ENCODE measurements at places on chromosomes 2 and 18. TPM values are rescaled to one million over a fixed set of nuclear protein-coding genes. Genes with fewer than 3 reads are reported as not detected.

SPIRE1 gene
- 4.5 TPM for total RNA-seq

TET3 gene
- total RNA-seq, result 10.1 TPM

POTEI gene
- not detected for total RNA-seq

LCLAT1 gene
- total RNA-seq, result 17.0 TPM

TSGA10 gene
- 5.4 TPM for total RNA-seq

COL6A3 gene
- total RNA-seq, result 1.3 TPM

DNA sequence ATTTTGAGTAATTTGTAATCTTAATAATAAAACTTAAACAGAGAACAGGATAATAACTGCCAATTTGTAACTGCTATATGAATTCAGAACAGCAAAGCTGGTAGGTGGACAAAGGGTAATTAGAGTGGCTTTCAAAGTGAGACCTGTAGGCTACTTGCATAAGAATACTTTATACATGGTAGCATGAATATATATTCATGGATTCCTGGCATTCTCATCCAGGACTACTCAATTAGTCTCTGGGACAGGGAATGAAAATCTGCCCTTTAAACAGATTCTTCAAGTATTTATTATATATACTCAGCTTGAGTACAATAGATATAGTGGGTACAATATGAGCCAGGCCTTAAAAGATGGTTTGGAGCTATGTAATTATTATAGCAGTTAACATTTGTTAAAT lies 419.9 kb downstream of the PIK3C3 start:
- H3K4me1 ChIP-seq, result no peaks in the 10 kb centered on the region
- DNase-seq, result no peak
- no peaks in the 10 kb centered on the region for H3K36me3 ChIP-seq
- no peaks in the 10 kb centered on the region for H3K27me3 ChIP-seq
- no peak overlapping the region for H3K4me3 ChIP-seq
- H3K27ac ChIP-seq, result no peak overlapping the region

GRCh38 chr2:30664761-30665358 lies 142.4 kb downstream of the CAPN13 start:
- H3K4me3 ChIP-seq, result no peak overlapping the region
- peaks cover 1% of the 10 kb centered on the region for H3K36me3 ChIP-seq
- DNase-seq, result no peak
- no peak overlapping the region for H3K27ac ChIP-seq

GRCh38 chr2:134099273-134099672 lies 154.6 kb upstream of the MGAT5 start:
- H3K27me3 ChIP-seq, result peaks cover 25% of the 10 kb centered on the region
- H3K4me3 ChIP-seq, result no peak overlapping the region
- DNase-seq, result no peak
- H3K36me3 ChIP-seq, result no peaks in the 10 kb centered on the region
- no peak overlapping the region for H3K27ac ChIP-seq

GRCh38 chr2:64992990-64993389 lies 3.8 kb downstream of the SLC1A4 start:
- peaks cover 59% of the 10 kb centered on the region for H3K4me1 ChIP-seq
- H3K4me3 ChIP-seq, result peak overlapping the region; percentile 94

GRCh38 chr18:26657631-26658581 lies 109.6 kb upstream of the KCTD1 start:
- peaks cover 64% of the 10 kb centered on the region for H3K27me3 ChIP-seq
- H3K36me3 ChIP-seq, result peaks cover 7% of the 10 kb centered on the region
- H3K27ac ChIP-seq, result peak overlapping the region; percentile 7

- peaks cover 22% of the 10 kb centered on the region for H3K27me3 ChIP-seq
- H3K4me3 ChIP-seq, result no peak overlapping the region
- DNase-seq, result no peak
- H3K4me1 ChIP-seq, result no peaks in the 10 kb centered on the region
Measured at GRCh38 chr2:226583715-226584114, 215.9 kb downstream of the IRS1 start.

GRCh38 chr18:7733642-7734041 lies 166.5 kb downstream of the PTPRM start:
- H3K4me3 ChIP-seq, result no peak overlapping the region
- no peak overlapping the region for H3K27ac ChIP-seq
- H3K27me3 ChIP-seq, result no peaks in the 10 kb centered on the region
- H3K36me3 ChIP-seq, result no peaks in the 10 kb centered on the region

GRCh38 chr18:68757126-68757525 lies 40.8 kb upstream of the CCDC102B start:
- DNase-seq, result no peak
- no peaks in the 10 kb centered on the region for H3K36me3 ChIP-seq
- H3K27ac ChIP-seq, result no peak overlapping the region
- no peaks in the 10 kb centered on the region for H3K27me3 ChIP-seq
- H3K4me1 ChIP-seq, result no peaks in the 10 kb centered on the region

DNA sequence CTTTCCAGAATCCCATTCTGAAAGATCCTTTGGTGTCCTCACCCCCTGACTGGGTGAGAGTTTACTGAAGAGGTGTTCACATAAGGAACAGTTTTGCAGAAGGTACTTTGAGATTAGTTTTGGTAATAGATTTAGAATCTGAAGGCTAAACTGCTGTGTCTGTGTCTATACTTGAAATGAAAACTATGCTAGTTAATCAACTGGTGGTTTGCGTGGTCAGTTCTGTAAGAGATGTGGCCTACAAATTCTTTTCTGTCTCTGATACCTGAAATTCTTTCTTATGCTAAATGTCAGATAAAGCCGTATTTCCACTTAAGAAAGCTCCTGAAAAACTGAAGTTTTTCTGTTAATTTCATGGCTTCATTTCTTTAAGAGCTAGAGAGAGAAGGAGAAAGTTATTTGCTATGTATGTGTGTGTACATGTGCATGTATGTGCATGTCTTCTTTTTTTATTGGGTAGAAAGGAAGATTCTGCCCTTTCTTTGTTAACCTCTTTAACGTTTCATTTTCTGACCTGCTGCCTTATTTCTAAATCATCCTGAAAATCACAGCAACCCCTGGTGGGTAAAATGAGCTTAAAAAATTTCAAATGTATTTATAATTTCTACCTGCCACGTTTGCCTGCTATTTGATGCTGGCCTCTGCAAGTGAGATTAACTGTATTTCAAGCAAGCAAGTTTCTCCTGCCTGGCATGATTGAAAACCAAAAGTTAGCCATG lies 552.0 kb upstream of the NRP2 start:
- no peak for DNase-seq
- H3K4me1 ChIP-seq, result peaks cover 19% of the 10 kb centered on the region
- H3K4me3 ChIP-seq, result no peak overlapping the region
- H3K36me3 ChIP-seq, result no peaks in the 10 kb centered on the region
- H3K27me3 ChIP-seq, result no peaks in the 10 kb centered on the region

GRCh38 chr18:31646332-31647126 lies 37.9 kb downstream of the B4GALT6 start:
- no peaks in the 10 kb centered on the region for H3K36me3 ChIP-seq
- DNase-seq, result no peak
- H3K27me3 ChIP-seq, result peaks cover 14% of the 10 kb centered on the region
- H3K4me1 ChIP-seq, result peaks cover 10% of the 10 kb centered on the region
- no peak overlapping the region for H3K27ac ChIP-seq
- no peak overlapping the region for H3K4me3 ChIP-seq

DNA sequence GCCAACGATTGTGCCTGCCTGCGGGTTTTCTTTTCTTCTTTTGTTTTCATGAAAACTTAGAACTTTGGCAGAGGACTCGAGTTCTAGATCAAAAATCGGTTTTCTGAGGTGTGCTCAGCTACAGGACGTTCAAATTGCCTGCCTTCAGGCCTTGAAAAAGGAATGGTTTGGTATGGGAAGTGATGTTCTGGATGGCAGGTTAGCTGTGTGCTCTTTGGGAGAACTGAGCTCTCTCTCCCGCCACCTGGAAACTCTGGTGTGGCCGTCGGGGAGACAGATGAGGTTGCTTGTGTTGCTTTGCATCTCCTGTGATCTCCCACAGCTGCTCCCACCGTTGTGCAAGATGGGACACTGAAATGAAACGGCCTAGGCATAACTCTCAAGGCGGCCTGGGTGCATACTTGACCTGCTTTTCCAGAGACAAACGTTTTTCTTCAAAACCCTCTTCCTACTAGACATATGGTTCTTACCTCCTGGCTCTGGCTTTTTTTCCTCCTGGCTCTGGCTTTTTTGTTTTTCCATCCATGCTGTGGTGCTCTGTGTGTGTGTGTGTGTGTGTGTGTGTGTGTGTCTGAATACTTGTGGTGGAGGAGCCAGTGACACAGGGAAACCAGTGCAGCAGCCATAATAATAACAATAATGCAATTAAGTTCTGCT lies 2.0 kb downstream of the FMNL2 start:
- no peak for DNase-seq
- H3K27ac ChIP-seq, result no peak overlapping the region
- H3K4me3 ChIP-seq, result peak overlapping the region; percentile 64
- peaks cover 12% of the 10 kb centered on the region for H3K4me1 ChIP-seq

DNA sequence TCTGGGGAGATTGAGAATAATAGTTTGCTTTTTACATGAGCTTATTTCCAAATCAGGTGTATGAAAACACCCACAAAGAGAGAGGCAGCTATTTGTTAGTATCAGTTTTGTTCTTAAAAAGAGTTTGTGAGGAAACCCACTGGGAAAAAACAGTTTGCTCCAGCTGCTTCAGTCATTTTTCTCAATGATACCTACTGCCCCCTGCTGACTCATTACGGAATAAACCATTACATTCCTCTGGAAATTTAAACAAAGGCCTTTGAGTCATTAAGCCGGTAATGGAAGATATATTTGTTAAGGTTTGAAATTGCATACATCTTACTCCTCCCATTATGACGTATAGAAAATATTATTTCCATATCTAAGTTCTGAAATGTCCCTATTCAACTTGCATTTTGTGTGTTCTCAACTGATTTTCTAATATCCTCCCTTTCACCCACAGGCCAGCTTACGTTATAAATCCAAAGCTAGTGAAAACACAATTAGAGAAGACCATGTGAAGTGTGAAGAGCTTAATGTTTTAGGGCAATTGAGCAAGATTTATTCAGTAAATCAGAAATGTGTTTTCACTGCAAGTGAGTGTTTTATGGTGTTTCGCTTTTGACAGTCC lies 761.6 kb downstream of the DSC3 start:
- H3K4me1 ChIP-seq, result no peaks in the 10 kb centered on the region
- no peaks in the 10 kb centered on the region for H3K36me3 ChIP-seq
- no peaks in the 10 kb centered on the region for H3K27me3 ChIP-seq
- H3K27ac ChIP-seq, result no peak overlapping the region
- no peak for DNase-seq

GRCh38 chr2:238296638-238297457 lies 8.4 kb upstream of the PER2 start:
- H3K4me1 ChIP-seq, result no peaks in the 10 kb centered on the region
- no peak overlapping the region for H3K4me3 ChIP-seq
- H3K36me3 ChIP-seq, result no peaks in the 10 kb centered on the region
- no peak for DNase-seq
- peaks cover 5% of the 10 kb centered on the region for H3K27me3 ChIP-seq
- no peak overlapping the region for H3K27ac ChIP-seq

GRCh38 chr18:80147037-80147417 lies 38.0 kb downstream of the ADNP2 start:
- no peak for DNase-seq
- H3K27me3 ChIP-seq, result peaks cover 10% of the 10 kb centered on the region
- peaks cover 19% of the 10 kb centered on the region for H3K4me1 ChIP-seq
- peak overlapping the region; percentile 79 for H3K4me3 ChIP-seq

DNA sequence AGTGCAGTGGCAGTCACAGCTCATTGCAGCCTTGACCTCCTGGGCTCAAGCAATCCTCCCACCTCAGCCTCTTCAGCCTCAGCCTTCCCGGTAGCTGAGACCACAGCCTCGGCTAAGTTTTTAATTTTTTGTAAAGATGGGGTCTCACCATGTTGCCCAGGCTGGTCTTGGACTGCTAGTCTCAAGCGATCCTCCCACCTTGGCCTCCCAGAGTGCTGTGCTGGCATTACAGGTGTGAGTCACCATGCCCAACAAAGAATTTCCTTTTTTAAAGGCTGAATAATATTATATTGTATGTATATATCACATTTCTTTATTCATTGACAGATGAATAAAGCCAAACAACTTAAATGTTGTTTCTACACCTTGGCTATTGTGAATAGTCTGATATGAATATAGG lies 42.5 kb downstream of the MOB4 start:
- H3K27ac ChIP-seq, result no peak overlapping the region
- peaks cover 52% of the 10 kb centered on the region for H3K36me3 ChIP-seq
- no peaks in the 10 kb centered on the region for H3K27me3 ChIP-seq

DNA sequence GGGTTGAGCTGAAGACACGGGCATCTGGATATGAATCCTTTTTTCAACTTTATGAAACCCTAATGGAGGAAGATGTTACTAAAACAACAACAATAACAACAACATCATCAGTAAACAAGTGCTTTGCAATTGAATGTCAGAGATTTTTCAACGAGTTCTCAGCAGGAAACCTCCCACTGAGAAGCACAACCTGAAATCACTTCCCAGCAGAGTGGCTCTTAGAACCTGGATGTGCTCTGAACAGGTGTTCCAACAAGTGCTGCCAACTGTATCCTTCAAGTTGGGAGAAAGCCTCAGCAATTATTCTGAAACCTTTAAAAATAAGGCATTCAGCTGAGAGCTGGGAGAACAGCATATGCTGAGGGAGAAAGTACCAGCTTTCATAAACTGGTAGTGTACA lies 1622.7 kb upstream of the CELF4 start:
- H3K27ac ChIP-seq, result no peak overlapping the region
- no peaks in the 10 kb centered on the region for H3K4me1 ChIP-seq
- H3K36me3 ChIP-seq, result no peaks in the 10 kb centered on the region

DNA sequence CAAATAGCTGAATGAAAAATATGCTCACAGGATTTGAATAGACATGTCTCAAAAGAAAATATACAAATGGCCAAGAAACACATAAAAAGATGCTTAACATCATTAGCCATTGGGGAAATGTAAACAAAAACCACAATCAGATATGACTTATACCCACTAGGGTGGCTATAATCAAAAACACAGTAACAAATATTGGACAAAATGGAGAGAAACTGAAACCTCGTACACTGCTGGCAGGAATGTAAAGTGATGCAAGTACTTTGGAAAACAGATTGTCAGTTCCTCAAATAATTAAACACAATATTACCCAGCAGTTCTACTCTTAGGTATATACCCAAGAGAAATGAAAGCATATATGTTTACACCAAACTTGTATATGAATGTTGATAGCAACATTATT lies 213.0 kb downstream of the PHLPP1 start:
- H3K27me3 ChIP-seq, result no peaks in the 10 kb centered on the region
- DNase-seq, result no peak
- H3K4me3 ChIP-seq, result no peak overlapping the region
